ENCODE measurements at places on chromosomes 11 and 22. TPM values are rescaled to one million over a fixed set of nuclear protein-coding genes. Genes with fewer than 3 reads are reported as not detected.

- DNase-seq = no peak
These were observed 14.5 kb downstream of the GUCD1 start for GRCh38 chr22:24540470-24540869.

The MYBPC3 gene
- total RNA-seq = not detected

GRCh38 chr11:100810666-100811065, 123.6 kb downstream of the ARHGAP42 start:
- DNase-seq = no peak

The FAM111B gene
- 25.9 TPM for total RNA-seq

GRCh38 chr11:128310676-128311445, 276.5 kb downstream of the ETS1 start:
- DNase-seq = no peak

DNA sequence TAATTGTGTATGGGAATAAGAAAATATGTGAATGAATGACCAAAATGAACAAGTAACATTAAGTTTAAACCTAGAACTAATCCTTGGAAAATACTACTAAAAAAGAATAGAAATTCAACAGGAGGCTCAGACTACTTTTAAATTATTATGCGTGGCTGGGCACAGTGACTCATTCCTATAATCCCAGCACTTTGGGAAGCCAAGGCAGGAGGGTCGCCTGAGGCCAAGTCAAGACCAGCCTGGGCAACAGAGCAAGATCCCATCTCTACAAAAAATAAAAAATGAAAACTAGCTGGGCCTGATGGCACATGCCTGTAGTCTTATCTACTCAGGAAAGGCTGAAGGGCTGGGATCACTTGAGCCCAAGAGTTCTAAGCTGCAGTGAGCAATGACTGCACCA, 85.4 kb upstream of the CLNS1A start:
- DNase-seq = no peak

The INSC gene
- total RNA-seq = 3.0 TPM

The OR4D5 gene
- total RNA-seq = not detected

DNA sequence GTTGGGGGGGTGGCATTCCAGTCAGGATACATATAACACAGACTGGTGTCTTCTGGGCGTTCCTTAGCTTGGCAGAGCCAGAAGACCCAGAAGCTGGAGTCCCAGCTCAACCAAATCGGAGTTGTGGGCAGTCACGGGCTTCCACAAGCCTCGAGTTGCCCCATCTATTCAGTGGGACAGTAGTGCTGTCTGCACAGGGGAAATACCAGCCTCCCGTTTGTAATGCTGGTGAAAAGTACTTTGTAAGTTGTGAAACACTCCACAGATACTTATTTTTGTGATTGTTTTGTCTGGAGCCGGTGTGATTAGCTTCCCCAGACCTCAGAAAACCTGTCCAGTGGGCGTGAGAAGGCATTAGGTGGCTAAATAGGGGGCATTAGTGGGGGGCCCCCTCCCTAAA, 13.6 kb downstream of the DGKZ start:
- DNase-seq = no peak

The SMCO4 gene
- 34.3 TPM for total RNA-seq

The CCDC81 gene
- total RNA-seq = 5.1 TPM

GRCh38 chr22:29259253-29259899, 8.4 kb downstream of the RHBDD3 start:
- no peak for DNase-seq

DNA sequence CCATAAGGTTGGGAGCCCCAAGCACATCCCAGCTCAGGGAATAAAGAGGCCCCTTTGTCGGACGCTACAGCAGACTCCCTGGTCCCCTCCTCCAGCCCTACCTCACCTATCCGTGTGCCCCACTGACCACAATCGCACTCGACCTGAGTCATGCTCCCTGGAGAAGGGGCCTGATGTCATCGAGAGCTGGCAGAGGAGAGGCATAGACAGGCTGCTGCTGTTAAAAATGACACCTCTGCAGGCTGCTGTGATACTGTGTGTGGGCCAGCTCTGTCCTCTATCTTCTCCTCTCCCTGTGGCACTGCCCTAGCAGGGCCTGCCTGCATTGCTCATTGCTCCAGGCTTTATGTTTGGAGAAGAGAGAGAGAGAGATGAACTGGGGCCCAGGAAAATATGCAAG, 123.4 kb upstream of the SYT13 start:
- DNase-seq = no peak

DNA sequence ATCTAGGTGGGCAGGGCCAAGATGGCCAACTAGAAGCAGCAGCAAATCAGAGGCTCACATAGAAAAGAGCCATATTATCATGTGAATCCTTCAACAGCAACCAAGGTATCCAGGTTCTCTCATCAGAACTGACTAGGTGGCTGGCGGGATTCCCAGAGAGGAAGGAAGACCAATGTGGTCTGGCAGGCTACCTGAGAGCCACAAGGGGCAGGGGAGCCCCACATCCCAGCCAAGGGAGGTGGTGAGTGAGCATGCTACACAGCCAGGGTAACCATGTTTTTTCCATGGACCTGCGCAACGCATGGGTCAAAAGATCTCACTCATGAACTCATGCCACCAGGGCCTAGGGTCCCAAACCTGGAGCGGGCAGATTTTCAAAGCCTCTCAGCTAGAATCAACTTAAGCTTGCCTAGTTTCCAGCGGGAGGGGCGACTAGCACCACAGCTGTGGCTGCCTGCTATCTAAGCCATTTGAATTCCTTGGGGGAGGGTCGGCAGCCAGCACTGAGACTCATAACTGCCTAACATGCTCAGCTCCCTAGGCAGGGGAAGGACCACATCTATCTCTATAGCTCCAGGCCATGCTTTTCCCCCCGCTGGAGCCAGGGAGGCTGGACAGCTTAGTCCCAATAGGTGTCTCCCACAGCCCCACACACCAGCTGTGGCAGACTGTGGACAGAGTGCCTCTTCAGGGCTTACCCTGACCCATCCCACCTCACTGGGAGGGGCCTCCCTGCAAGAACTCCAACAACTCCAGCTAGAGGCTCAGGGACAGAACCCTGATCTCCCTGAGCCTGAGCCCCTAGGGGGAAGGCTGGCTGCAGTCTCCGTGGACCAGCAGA, 28.7 kb upstream of the CASP12 start:
- no peak for DNase-seq

The CCDC73 gene
- total RNA-seq = 0.05 TPM

The RAG2 gene
- total RNA-seq = 0.16 TPM

DNA sequence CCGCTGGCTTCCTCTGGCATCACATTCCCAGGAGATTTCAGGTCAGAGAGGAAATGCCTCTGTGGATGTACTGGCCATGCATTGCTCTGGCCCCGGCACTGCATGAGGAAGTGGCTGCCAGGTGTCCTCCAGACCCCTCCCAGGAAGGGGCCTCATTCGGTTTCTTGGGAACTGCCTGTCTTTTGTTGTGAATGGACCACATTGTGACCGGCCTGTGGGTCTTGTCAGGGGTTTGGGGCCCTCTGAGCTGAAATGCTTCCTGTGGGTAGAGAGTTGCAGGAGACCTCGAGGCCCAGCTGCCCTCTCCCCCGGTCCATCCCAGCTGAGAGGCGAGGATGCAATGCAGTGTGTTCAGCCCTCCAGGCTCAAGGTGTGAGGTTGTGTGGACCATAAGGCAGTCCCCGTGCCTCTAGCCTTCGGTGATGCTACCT, 18.8 kb upstream of the ST3GAL4 start:
- no peak for DNase-seq

DNA sequence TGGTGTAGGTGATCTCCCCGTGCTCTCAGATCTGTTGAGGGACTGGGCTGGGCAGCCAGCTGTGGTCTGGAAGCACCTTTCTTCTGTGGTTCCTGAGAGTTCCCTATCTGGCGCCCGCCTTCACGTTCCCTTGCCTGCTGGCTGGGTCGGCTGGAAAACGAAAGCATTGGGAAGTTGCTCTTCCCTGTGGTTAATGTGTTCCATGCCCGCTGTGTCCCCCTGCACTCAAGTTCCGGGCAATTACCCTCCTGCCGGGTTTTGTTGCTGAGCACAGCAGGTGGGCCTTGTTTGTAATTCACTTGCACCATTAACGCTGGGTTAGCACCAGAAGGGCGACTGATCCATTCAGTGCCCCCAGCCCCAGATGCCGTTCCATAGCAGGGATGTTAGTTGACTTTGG, 134.1 kb downstream of the GRIK4 start:
- no peak for DNase-seq

- no peak for DNase-seq
These were observed 12.1 kb upstream of the TMEM45B start for GRCh38 chr11:129803533-129803932.
